Right renal cortex interstitium (tissue), 3 donors: ENCODE measurements at places on chromosomes 7 and 10. TPM values are rescaled to one million over a fixed set of nuclear protein-coding genes. Genes with fewer than 3 reads are reported as not detected.

The IFIT5 gene
- 21.3 TPM for polyA plus RNA-seq

The ACTR1A gene
- polyA plus RNA-seq = 87.7 TPM

- no peak for DNase-seq
Measured at GRCh38 chr7:122329145-122329802, 24.7 kb upstream of the FEZF1 start.

DNA sequence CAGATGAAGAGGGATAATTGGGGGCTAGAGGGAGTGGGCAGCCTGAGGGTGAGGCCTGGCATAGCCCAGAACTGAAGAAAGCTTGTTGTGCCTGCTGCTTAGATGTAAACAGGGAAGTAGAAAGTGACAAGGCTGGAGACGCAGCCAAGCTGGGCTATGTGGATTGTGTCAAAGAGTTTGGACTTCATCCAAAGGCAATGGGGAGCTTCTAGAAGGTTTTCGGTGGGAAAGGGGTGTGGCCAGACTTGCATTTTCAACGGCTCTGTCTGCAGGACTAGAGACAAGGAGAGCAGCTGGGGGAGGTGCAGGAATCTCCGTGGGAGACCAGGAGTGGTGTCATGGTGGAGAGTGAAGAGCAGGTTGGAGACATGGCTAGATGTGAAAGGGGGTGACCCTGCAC lies 48.8 kb downstream of the GOLGA7B start:
- DNase-seq = no peak

The PIK3CG gene
- polyA plus RNA-seq = 3.3 TPM

- no peak for DNase-seq
Measured at GRCh38 chr7:101553771-101554445, 75.2 kb downstream of the MYL10 start.

- DNase-seq = no peak
Measured at GRCh38 chr10:119263951-119264617, 56.7 kb downstream of the GRK5 start.

The PKD2L1 gene
- 0.39 TPM for polyA plus RNA-seq

The HTR7 gene
- polyA plus RNA-seq = 1.1 TPM

DNA sequence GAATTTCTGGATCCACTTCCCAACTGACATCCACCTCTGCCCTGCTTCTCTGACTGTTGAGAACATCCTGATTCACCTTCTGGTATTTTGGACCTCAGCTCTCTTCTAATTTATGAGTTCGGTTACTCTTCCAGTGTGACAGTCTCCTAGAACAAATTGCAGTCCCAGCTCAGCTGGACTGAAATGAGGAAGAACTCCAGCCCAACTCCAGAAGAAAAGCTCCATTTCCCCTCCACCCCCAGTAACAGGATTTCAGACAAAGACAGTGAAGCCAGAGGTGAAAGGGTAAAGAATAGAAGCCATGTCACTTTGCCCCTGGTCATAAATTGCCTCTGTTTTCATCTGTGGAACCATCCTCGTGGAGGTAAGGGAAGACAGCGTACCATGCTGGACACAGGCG lies 26.2 kb upstream of the INHBA start:
- DNase-seq = no peak

The ADAM12 gene
- polyA plus RNA-seq = 25.6 TPM

DNA sequence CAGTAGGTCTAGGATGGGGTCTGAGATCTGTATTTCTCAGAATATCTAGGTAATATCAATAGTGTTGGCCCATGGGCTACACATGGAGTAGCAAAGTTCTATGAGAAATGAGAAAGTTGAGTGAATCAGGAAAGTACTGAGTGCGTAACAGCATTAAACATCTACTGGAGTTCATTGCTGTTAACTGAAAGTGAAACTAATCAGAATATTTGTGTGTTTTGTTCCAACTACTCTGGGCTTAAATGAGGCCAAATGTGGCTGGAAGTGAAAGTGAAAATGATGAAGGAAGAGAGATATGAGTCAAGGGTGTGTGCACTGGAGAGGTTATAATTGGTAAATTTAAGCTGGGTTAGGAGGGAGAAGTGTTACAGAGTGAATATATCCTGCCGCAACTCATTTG lies 46.5 kb downstream of the TMEM106B start:
- no peak for DNase-seq

DNA sequence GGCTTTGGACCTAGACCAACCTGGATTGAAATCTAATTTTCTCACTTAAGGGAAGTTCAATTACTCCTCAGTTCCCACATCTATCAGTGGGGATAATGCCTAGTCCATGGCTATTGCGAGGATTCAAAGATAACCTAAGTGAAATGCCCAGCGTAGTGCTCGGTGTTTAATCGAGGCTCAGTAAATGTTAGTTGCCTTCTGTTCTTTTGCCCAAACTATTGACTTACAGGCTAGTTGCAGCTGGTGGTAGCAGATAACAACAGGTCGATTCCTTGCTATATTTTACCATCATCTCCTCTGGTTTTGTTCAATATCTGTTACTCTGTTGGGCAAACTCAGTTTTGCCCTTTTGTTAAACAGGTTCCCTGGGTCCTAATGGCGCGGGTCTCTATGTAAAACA lies 22.8 kb downstream of the DNAH11 start:
- no peak for DNase-seq

GRCh38 chr10:78578929-78579328 lies 489.8 kb upstream of the ZMIZ1 start:
- no peak for DNase-seq

- DNase-seq = no peak
Measured at GRCh38 chr10:69733791-69734261, 67.9 kb upstream of the COL13A1 start.

GRCh38 chr10:80685355-80685754 lies 147.7 kb downstream of the SH2D4B start:
- no peak for DNase-seq

- no peak for DNase-seq
Measured at GRCh38 chr10:45461034-45461433, 87.0 kb downstream of the ALOX5 start.
